ENCODE measurements at places on chromosomes 12 and 14.

- no peak for DNase-seq
These were observed 31.6 kb downstream of the LIMA1 start for GRCh38 chr12:50251619-50252252.

- DNase-seq: no peak
These were observed 71.7 kb downstream of the IPO8 start for GRCh38 chr12:30624009-30624408.

GRCh38 chr12:124481257-124481750, 86.1 kb downstream of the NCOR2 start:
- DNase-seq: no peak

DNA sequence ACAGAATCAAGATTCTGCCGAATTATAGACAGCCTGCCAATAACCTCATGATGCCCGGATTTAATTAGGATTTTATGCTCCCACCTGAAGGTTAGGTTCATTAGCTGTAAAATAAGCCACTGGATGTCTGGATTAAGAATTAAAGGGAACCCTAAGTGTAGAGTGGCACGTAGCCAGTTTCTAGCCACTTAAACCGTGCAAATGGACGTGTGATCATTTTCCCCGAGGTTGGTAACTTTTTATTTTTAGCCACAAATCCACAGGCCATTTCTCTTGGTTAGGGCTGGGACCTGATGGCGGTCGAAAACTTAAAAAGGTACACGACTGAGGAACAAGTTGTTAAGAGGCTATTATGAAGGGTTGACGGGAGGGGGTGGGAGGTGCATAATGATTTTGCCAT, 127.3 kb upstream of the TMPO start:
- DNase-seq: no peak

- DNase-seq: no peak
These were observed 4.1 kb downstream of the ISCU start for GRCh38 chr12:108566452-108566851.

- DNase-seq: no peak
These were observed 30.1 kb downstream of the P2RX4 start for GRCh38 chr12:121240062-121240420.

- DNase-seq: no peak
These were observed 68.2 kb downstream of the PLEKHG3 start for GRCh38 chr14:64772397-64772950.
